Activated naive CD8-positive, alpha-beta T cell treated with anti-CD3 and anti-CD28 coated beads, Interleukin-2, amount 50 U/mL, for 24 hours (primary cell): ENCODE measurements at places on chromosomes 11 and 22.

DNA sequence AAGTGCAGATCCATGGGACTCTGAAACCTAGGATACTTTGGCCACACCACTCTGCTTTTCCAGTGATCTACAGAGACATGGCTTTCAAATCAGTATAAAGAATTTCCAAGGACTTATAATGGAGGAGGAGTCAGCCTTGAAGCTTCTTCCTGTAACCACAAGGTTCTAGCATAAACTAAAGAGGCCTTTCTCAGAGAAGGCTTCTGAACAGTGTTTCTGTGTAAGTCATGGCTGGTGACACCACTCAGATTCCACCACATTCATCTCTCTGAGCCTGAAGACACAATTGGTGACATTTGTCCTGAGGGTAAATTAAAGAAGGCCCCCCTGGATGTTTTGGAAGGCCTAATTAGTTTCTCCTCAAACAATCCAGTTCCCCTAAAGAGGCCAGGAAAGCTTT lies 29.0 kb upstream of the ADORA2A start:
- DNase-seq: no peak

- DNase-seq: no peak
Measured at GRCh38 chr11:17798253-17798652, 63.7 kb downstream of the KCNC1 start.

- DNase-seq: no peak
Measured at GRCh38 chr22:23536821-23537345, 43.2 kb downstream of the IGLL1 start.

- peak; percentile 96 for DNase-seq
Measured at GRCh38 chr11:62753736-62754603, at the start of gene ZBTB3. TSS of gene ZBTB3 (minus strand) at chr11:62754160. CDS start at chr11:62753664, 496 bp downstream.

DNA sequence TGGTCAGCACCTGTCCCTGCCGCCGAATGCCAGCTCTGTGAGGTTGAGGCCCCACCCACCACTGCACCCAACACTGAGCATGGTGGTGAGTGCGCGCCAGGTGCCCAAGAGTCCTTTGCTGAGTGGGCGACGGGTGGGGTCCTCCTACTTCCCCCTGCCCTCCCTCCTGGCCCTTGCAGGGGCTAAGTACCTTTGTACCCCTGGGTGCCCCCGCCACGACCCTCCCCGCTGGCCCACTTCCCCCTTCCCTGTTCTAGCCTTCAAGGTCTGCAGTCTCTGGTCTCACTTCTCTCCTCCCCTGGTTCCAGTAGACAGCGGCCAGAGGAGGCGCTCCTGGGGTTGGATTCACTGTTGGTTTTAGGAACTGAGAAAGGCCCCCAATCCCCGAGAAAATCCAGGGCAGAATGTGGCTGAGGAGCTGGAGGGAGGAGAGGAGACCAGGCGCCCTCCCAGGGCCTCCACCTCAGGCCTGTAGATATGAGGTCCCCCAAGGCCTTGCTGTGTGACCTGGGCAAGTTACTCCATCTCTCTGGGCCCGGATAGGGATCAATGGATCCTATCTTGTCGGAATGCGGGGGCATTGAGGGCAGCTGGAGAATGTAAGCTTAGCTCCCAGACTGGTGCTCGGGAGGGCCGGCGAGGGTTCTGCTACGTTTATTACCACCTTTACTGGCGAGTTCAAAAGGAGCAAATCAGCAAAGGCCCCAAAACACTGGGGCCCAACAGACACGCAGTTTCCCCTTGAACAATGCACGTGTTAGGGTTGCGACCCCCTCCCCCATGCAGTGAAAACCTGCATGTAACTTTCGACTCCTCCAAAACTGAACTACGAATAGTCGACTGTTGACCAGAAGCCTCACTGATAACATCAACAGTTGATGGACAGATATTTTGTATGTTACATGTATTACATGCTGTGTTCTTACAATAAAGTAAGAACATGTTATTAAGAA lies 31.9 kb upstream of the SMIM38 start:
- DNase-seq: peak; percentile 13

GRCh38 chr22:17205432-17205831 lies 13.8 kb downstream of the ADA2 start:
- DNase-seq: no peak

DNA sequence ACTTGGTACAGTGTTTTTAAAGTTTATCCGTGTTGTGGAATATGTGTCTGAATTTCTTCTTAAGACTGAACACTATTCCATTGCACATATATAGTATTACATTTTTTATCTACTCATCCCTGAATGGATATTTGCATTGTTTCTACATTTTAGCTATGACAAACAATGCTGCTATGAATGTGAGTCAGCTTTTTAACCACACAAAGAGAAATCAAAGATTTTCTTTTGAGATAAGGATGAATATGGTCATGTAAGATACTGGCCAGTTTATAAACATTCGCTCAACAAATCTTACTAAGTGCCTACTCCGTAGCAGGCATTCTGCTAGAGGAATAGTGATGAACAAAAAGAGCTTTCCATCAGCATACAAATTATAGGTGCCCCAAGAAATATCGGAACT lies 16.5 kb upstream of the OR9G4 start:
- DNase-seq: no peak

GRCh38 chr22:35531676-35532075 lies 9.0 kb upstream of the RASD2 start:
- no peak for DNase-seq

DNA sequence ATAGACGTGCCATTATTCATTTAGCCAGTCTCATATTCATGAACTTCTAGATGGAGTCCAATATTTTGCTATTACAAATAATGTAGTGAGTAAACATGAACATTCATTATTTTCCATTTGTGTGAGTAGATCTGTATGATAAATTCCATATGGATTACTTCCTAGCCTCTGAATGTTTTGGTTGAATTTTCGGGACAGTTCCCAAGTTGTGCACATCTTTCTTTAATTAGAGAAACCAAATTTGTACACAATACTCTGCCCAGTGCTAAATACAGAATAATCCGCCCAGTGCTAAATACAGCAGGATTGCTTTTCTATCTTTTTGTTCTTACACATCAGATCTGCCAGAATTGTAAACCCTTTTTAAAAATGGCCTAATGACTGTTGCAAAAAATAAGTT lies 17.1 kb upstream of the APLP2 start:
- DNase-seq: no peak

DNA sequence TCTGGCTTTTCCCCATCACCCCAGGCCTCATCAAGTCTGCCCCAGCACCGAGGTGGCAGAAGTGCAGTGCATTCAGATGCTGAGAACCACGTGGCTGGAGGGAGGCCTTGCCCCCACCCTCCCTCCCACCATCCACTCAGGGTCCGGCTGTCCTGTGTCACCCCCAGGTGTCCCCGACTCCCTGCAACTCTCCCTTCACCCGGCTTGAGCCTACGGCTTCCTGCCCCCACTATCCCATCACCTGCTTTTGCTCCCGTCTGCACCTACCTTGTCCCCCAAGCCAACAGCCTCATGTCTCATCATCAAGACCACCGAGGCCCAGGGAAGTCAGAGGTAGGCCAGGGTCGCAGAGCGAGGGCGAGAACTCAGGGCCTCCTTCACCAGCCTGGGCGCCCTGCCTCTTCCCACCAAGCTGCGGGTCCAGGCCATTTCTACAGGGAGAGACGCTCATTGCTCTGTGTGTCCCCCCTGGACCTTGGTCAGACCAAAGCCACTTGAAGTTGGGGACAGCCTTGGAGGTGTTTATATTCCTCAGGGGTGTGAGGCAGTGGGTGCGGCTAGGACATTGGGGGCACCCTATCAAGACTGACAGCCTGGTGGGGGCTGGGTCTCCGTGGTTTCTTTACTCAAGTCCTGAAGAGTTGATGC lies 66.2 kb upstream of the CCND1 start:
- DNase-seq: no peak

GRCh38 chr11:10646681-10647355 lies 46.7 kb downstream of the IRAG1 start:
- no peak for DNase-seq

- DNase-seq: no peak
Measured at GRCh38 chr11:34564406-34564805, 50.8 kb upstream of the ELF5 start.
